ENCODE measurements at places on chromosomes 6 and 20. TPM values are rescaled to one million over a fixed set of nuclear protein-coding genes. Genes with fewer than 3 reads are reported as not detected.

LGSN gene
- 0.45 TPM for total RNA-seq

FGD2 gene
- 0.14 TPM for total RNA-seq

GPR6 gene
- not detected for total RNA-seq

STX11 gene
- 0.08 TPM for total RNA-seq

DNA sequence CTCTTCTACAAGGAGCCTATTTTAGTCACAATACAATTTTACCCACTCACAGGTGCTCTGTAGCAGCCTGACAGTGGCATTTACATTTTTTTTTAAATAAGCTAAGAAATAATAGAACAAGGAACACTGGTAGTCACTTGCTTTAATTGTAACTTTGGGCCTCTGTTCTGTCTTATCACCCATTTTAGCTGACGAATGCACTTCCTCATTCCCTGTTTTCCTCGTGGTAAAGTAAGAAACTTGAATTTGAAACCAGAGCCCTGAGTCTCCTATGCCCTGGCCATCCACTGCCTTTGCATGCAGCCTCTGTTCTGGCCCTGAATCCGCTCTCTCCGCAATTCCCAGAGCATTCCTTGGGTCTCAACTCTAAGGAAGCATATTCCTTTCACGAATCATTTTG lies 550.6 kb downstream of the PTPRT start:
- DNase-seq: no peak

DNA sequence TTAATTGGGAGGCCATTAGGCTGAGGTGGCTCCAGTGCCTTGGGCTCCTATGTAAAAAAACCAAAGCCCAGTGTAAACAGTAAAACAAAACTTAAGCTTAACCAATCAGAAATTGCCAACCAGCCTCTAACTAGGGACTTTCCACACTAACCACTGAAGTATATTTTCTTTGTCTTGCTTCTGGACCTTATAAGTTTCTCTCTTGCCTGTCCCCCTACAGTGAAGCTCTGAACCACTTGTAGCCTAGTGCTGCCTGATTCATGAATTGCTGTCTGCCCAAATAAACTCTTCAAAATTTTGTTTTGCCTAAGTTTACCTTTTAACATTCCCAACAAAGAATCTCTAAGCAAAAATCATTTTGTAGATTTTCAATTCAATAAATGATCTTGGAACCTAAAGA lies 28.2 kb downstream of the POPDC3 start:
- no peak for DNase-seq

DNA sequence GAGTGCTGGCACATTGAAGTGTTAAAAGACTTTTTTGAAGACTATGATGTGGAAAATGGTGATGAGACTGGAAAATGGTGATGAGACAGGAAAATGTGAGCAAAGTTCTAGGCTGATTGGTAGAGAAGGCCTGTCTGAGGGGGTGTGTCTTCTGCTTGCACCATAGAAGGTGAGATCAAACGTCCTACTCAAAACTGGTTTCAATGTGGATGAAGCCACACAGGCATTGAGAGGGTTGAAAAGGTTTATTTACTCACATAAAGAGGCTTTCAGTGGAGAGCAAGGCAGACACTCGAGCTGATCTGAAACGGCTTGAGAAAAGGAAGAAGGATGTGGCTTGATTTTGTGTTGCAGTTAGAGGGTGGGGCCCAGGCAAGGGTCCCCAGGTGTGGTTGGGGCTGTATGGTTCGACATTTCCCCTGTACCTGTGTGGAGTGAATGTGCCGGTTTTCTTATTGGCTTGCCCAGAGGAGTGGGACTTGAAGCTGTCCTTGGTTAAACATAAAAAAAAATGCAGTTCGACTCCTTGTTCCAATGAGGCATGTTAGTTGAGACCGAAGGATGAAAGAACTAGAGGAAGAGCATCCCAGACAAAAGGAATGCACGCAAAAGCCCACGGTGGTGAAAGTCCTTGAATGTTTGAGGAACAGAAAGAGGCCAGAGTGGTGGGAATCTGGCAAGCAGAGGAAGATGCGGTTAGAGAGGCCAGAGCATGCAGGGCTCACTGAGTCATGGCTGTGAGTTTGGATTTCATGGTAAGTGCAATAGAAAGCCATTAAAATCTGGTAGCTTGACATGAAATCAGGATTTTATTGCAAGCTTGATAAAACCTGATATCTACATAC lies 172.3 kb downstream of the EPM2A start:
- DNase-seq: no peak

DNA sequence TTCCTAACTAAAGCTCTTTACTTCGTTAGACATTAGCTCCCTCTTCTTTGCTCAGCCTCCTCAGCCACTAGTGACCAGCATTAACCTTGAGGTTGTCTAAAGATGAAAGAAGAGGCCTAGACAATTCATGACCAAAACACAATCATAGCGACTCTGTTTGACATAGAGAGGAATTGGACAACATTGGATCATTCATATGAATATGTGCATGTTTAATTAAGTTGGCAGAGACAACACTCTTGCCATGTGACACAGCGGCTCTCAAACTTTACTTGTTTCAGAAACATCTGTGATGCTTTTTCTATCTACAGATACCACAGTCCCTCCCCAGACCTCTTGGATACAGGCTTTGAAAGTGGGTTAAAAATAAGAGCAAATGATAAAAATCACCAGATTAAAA lies 81.7 kb downstream of the LINC00237 start:
- no peak for DNase-seq

DNA sequence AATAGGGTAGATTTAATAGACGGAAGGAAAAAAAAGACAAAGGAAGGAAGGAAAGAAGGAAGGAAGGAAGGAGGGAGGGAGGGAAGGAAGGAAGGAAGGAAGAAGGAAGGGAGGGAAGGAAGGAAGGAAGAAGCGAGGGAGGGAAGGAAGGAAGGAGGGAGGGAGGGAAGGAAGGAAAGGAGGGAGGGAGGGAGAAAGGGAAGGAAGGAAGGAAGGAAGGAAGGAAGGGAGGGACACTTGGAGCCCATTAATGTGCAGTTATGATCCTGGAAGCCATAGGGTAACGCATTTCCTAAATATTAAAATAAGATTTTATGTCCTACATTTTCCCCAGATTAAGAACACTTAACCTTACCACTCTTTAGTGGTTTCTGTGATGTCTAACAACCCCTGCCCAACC lies 465.7 kb downstream of the ADGRB3 start:
- no peak for DNase-seq

GRCh38 chr20:53829255-53829723 lies 235.7 kb upstream of the ZNF217 start:
- DNase-seq: no peak

DNA sequence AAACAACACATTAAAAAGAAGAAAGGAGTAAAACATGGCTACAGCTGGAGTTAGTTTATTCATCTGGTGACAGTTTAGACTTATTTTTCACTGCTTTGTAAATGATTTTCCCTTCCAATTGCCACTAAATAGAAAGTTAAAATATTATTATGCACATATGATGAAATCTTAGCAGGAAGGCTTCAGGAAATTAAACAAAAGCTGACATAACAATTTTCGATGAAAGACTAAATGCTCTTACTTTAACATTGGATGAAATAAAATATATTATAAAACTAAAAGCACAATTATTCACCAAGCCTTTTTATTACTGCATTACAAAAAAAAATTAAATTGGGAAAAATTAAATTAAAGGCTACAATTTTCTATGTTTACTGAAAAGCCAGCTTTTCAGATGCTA lies 158.0 kb downstream of the MMUT start:
- DNase-seq: no peak

DNA sequence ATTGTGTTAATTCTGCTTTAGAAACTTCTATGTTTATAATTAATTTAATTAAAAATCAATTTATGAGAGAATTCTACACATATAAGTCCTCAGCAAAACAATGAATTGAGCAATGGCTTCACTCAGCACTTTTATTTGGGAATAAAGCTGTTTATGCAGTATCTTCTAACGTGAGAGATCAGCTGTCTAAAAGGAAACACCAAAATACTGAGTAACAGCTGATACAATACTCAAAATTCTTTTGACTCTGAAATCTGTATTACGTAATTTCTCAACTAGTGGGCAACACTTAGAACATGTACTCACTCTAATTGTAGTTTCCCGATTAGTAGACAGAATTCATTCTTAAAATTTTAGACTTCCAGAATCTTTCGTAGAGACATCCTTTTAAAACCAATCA lies 49.8 kb downstream of the MAP3K7 start:
- DNase-seq: no peak

GRCh38 chr20:4661191-4661590 lies 60.5 kb upstream of the PRND start:
- peak; percentile 23 for DNase-seq

DNA sequence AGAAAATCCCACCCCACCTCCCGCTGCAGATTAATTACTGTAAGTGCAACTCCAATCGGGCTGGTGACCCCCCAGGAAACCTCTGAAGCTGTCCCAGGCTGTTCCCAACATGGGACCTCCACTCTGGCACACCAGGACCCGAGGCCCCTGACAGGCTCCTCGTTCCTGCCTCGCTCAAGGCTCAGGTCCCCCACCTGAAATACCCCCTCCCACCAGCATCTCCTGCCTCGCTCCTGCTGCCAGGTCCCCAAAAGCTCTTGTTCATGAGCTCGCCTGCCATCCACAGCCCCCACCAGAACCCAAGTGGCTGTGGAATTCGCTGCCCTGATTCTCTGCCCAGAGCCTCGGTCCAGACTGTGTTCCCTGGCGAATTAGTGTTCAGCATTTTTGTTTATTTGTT lies 26.1 kb downstream of the NPEPL1 start:
- DNase-seq: no peak

DNA sequence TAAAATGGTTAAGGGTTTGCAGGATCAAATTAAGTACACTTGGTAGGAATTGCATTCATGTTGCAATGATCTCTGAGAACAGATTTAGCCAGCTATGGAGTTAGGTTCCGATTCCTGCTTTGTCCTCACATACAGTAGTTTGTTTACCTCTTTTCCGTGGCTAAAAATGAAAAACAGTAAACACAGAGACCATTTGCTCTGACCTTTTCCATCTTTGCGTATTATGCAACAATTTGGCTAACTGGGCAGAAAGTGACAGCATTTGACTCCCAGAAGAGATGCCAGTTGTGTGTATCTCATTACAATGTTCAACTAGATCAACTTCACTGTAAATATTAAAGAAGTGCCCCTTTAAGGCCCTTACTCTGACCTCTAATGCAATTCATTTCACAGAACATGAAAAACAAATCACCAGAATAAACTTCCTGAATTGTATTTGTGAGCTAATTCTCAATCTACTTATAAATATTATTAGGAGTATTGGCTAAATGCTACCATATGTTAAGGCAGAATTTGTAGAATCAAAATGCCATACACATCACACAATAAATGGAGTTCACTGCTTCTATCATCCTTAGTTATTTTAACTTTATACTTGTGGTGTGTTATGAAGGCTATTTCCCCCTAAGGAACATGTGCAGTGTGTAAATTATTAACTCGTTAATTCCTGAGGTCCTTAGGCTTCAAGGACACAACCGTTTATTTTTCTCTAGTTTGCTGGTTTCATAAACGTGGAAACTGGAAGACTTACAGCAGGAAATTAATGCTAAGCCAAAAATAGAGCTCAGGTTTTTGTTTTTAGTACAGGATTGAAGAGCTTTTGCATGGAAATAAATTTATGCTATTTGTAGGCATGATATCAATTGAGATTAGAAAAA lies 380.7 kb upstream of the CITED2 start:
- DNase-seq: no peak

GRCh38 chr6:167394339-167394738 lies 69.5 kb downstream of the TTLL2 start:
- no peak for DNase-seq

GRCh38 chr6:37134396-37135191 lies 35.4 kb upstream of the PIM1 start:
- no peak for DNase-seq

DNA sequence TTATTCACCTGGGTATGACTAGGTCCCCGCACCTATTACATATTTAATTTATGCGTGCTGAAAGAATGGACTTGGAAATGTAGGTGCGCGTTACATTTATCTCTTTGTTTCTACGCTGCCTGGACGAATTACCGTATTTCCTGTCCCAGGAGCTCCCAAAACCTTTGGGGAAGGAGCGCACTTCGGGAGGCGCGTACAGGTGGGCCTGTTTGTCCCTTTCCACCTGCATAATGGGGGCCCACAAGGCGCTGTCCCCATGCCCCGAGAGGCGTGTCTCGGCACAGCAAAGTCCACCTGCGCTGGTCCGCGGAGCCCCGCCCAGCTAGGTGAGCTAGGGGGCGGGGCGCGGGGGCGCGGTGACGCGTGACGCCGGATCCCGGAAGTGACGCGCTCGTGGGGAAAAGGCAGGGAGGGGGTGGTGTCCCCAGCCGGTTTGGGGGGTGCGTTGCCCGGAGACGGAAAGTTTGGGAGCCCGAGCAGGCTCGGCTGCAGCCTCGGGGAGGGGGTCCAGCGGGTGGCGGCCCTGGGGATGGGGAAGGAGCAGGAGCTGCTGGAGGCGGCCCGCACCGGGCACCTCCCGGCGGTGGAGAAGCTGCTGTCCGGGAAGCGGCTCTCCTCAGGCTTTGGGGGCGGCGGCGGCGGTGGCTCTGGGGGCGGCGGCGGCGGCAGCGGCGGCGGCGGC lies at the start of gene ANKS1A:
Gene ANKS1A (plus strand): TSS at position 382 of the 682 bp plus-strand sequence. CDS start 148 bp downstream, at position 530.
- DNase-seq: peak; percentile 95

DNA sequence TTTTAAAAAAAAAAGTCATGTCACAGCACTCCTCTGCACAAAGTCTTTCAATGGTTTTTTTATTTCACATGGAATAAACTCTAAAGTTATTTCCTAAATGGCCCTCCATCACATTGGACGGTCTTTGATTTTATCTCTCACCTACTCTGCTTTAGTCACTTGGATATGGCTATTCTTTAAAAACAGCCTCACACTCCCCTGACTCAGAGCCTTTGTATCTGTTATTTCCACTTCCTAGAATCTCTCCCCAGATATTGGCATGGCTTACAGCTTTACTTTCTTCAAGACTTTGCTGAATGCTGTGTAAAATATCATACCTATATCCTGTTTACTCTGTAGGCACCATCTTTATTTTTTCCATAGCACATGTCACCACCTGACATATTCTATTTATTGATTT lies 194.7 kb upstream of the MCHR2 start:
- DNase-seq: no peak

DNA sequence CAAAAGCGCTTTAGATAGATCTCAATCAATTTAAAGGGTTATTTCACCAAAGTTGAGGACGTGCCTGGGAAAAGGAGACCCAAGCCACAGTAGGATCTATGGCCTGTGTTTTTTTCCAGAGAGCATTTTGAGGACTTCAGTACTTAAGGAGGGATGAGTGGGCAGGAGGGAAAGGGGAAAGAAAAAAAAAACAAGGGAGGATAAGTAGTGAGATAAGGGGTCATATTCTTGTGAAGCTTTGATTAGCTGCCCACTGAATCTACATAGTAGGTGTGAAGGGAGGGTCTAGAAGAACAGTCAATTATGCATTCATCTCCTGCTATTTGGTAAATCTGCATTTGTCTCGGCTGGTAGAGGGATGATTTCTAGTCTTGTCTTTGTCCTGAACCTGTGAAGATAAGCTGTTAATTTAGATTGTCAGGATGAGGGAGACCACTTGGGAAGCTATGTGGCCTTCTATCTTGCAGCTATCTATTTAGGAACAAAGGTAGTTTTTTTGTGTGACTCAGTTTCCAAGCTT lies 48.4 kb downstream of the CLVS2 start:
- DNase-seq: no peak
